Right renal cortex interstitium (tissue), 3 donors: ENCODE measurements at places on chromosomes 12 and 14. TPM values are rescaled to one million over a fixed set of nuclear protein-coding genes. Genes with fewer than 3 reads are reported as not detected.

GSG1 gene
- polyA plus RNA-seq, result 0.90 TPM

AP5M1 gene
- polyA plus RNA-seq, result 59.0 TPM

CLEC1B gene
- 1.3 TPM for polyA plus RNA-seq

DNM1L gene
- polyA plus RNA-seq, result 99.1 TPM

DNA sequence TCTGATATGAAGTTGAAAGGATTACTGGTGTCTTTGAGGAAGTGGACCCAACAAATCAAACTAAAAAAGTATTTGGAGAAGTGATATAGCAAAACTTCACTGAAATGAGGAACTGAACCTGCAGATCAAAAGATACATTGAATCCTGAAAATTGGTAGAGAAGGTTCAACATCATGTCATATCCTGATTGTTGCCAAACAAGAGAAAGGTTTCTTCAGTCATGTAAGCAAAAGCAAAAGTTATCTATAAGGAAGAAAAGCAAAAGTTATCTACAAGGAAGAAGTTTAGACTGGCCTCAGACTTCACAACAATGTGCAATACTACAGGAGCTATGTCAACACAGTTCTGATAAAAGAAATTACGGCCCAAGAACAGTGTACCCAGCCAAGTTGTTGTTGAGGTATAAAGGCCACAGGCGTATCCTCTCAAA lies 142.7 kb downstream of the RAD51B start:
- DNase-seq, result no peak

GRCh38 chr14:90409209-90409730 lies 12.4 kb downstream of the CALM1 start:
- DNase-seq, result no peak

- no peak for DNase-seq
Observed at GRCh38 chr14:66041582-66041981, 444.6 kb upstream of the CCDC196 start.

GRCh38 chr12:57929092-57929830 lies 12.1 kb upstream of the ATP23 start:
- no peak for DNase-seq

GRCh38 chr12:120762086-120762485 lies 36.5 kb downstream of the ACADS start:
- no peak for DNase-seq

DNA sequence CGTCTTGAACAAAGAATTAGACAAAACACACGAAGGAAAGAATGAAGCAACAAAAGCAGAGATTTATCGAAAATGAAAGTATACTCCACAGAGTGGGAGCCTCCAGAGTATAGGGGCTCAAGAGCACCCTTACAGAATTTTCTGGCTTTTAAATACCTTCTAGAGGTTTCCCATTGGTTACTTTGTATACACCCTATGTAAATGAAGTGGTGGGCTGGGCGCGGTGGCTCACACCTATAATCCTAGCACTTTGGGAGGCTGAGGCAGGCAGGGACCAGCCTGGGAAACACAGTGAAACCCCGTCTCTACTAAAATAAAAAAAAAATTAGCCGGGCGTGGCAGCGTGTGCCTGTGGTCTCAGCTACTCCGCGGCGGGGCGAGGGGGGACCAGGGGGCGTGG lies 13.1 kb upstream of the DNM1L start:
- DNase-seq, result no peak

DNA sequence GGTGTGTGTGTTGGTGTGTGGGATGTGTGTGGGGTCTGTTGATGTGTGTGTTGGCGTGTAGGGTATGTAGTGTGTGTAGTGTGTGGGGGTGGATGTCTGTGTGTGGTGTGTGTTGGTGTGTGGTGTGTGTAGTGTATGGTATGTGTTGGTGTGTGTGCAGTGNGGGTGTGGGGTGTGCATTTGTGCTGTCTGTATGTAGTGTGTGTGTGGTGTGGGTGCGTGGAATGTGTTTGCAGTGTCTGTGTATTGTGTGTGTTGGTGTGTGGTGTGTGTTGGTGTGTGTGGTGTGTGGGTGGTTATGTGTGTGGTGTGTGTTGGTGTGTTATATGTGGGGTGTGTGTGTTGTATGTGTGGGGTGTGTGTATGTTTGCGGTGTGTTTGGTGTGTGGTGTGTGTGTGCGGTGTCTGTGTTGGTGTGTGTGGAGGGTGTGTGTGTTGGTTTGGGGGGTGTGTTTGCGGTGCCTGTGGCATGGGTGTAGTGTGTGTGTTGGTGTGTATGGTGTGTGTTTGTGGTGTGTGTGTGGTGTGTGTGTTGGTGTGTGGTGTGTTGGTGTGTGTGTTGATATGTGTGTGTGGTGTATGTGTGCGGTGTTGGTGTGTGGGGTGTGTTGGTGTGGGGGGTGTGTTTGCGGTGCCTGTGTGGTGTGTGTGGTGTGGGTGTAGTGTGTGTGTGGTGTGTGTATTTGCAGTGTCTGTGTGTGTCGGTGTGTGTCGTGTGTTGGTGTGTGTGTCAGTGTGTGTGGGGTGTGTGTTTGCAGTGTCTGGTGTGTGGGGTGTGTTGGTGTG lies 14.7 kb downstream of the MLXIP start:
- DNase-seq, result no peak

DNA sequence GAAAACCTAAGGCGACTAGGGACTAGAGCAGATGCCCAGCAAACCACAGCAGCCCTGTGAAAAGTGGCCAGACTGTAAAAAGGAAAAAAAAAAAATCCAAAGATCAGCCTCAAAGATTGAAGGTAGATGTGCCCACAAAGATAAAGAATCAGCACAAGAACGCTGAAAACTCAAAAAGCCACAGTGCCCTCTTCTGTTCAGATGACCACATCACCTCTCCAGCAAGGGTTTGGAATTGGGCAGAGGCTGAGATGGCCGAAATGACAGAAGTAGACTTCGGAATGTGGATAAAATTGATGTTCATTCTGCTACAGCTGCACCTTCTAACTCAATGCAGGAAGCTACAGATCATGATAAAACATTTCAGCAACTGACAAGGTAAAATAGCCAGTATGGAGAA lies 154.4 kb downstream of the GPHN start:
- DNase-seq, result no peak

- no peak for DNase-seq
Observed at GRCh38 chr12:29226616-29227015, 77.5 kb downstream of the FAR2 start.

DNA sequence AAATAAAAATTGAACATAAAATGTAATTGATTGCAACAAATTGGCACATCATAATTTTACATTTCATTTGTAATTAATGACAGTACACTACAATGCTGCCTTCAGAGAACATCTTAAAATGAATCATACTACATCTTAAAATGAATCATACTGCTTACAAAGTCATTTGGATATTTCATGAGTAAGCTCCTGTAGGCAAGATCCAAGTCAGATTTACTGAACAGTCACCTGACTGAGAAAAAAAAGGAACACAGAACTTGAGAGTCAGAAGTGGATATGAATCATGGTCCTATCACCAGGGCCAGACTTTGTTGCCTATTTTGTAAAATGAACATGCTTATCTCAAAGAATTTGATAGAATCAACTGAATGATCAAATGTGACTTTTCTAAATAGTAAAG lies 32.7 kb upstream of the FBLN5 start:
- DNase-seq, result no peak

- no peak for DNase-seq
Observed at GRCh38 chr12:102690253-102690652, 209.9 kb upstream of the IGF1 start.

- DNase-seq, result no peak
Observed at GRCh38 chr14:104650981-104651875, 38.2 kb upstream of the INF2 start.

DNA sequence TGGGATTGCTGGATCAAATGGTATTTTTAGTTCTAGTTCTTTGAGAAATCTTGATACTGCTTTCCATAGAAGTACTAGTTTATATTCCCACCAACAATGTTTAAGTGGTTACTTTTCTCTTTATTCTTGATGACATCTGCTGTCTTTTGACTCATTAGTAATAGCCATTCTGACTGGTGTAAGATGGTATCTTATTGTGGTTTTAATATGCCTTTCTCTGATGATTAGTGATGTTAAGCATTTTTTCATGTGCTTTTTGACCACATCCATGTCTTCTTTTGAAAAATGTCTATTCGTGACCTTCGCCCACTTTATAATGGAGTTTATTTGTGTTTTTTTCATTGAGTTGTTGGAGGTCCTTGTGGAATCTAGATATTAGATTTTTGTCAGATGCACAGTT lies 865.7 kb downstream of the SLC6A15 start:
- DNase-seq, result no peak

DNA sequence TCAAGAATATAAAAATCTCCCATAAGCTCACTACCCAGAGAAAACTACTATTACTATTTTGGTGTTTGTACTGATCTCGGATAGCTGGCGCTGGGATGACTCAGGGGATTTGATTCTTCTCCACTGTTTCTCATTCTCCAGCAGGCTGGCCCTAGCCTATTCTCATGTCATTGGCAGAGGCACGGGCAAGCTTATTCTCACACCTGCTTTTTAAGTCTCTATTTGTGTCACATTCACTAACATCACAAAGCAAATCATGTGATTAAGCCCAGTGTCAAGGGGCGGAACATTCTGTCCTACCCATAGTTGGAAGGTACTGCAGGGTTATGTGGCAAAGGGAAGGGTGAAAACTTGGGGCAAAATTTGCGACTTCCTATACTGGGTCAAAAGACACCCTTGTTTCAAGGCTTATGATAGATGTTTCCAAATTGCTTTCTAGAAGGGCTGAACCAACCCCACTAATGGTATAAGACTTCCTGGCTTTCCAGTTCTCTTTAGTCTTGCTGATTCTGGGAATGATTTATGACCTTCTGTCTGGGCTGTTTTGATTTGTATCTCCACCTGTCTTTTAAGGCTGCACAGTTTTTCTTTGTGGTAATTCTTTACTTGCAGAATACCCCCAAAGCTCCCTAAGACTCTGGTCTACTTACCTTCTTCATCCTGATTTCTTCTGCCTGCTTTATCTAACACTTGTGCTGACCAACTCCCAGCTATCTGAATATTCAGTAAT lies 406.4 kb downstream of the NRXN3 start:
- no peak for DNase-seq

DNA sequence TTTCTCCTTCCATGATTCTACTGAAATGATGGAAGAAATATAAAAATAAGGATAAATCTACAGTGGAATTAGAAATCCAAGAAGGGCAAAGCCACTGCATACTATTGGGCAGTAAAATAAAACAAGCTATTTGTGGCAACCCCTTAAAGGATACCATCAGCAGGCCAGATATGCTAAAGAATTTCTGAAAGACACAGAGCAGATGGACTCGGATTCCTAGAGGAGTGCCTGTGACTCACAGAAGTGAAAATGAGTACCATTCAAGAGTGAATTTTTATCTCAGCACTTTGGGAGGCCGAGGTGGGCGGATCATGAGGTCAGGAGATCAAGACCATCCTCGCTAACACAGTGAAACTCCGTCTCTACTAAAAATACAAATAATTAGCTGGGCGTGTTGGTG lies 318.1 kb downstream of the LRIG3 start:
- no peak for DNase-seq

- DNase-seq, result no peak
Observed at GRCh38 chr14:101173698-101174521, 270.4 kb upstream of the RTL1 start.

DNA sequence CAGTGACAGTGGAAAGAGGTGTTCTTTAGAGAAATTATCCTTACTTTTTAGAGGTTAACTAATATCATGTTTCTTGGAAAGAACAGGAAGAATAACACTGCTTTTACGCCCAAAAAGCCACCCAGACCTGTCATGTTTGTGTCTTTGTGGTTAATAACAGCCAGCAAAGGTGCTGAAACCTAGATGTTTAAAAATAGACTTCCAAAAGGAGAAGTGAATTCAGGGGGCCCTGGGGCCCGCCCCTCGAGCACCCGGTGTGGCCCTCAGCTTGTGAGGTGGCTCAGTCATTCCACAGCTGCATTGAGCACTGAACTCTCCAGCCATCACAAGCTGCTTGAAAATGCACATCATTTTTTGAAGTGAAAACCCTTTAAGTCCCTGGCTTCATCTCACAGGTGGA lies 20.8 kb upstream of the AMN start:
- no peak for DNase-seq

DNA sequence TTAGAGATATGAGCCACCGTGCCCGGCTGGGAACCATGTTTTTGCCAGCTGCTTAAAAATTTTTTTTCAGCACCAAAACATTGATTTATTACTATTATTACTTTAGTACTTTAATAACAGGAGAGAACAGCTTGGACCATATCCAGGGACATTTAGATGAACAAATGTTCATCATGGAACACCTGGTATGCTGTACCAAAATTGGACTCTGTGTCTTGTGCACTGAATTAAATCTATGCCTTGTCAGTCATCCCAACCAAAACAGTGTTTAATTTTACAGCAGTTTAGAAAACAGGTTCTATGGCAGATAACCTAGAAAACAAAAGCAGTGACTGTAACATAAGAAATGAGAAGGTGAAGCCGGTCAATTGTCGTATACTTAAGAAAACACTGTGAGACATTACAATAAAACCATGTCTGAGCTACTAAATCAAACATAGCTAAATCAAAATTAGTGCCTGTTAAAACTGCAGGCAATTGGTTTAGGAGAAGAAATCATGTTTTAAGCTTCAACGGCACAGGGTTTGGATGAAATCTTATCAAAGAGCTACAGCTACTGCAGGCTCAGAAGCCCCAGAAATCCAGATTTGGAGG lies 58.2 kb upstream of the PYGL start:
- DNase-seq, result no peak

DNA sequence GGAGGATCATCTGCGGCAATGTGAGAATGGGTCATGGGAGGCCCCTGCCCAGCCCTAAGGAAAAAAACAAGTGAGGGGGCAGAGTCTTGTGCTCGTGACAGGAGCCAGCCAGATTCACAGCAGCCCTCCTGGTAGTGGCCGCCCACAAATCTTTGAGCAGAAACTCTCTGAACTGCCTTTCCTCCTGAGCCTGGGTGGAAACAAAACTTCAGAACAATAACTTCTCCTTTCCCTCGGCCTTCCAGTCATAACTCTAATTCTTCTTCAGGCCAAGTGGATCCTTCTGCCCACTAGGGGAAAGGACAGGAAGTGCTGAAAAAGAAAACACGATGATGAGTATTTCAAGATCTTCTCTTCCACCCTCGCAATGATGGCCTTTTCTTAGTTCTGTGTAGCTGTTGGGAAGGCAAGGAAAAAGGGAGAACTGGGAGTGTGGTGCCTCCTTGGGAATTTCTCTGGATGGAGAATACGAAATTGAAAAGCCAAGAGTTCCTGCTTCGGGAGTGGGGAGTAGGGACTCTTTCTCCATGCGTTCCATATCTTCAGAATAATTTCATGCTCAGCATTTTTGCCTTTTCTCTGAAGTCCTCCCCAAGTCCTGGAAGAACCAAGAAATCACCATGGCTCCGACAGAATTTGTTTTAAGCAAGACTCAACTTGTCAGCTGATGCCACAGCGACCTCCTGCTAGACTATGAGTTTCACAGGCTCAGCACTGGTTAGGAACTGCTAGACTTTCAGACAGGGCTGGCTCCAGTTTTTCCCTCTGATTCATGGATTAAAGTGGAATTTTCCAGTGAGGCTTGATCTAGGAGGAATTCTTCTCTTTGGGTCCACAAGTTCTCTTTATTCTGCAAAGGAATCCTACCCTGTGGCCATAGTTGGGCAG lies 188.9 kb downstream of the CAND1 start:
- DNase-seq, result no peak

- no peak for DNase-seq
Observed at GRCh38 chr12:57940052-57940914, 1.1 kb upstream of the ATP23 start.
